ENCODE measurements at places on chromosomes 5 and 9.

DNA sequence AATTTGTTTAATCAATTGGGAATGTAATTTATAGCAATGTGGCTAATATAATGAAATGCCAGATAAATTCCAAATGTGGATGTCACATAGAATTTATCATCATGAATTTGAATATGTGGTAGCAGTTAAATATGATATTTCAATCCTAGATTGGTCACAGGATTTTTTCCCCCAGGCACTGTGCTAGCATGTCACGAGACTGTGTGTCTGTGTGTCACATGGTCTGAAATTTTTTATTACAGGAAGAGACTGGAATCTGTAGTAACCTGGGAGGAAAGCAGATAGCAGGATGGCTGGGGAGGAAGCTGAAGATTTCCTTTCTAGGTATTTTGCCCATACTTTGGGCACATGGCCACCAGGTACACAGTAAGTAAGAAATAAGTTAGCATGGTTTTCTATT, 35.4 kb upstream of the MSH3 start:
- DNase-seq = no peak

DNA sequence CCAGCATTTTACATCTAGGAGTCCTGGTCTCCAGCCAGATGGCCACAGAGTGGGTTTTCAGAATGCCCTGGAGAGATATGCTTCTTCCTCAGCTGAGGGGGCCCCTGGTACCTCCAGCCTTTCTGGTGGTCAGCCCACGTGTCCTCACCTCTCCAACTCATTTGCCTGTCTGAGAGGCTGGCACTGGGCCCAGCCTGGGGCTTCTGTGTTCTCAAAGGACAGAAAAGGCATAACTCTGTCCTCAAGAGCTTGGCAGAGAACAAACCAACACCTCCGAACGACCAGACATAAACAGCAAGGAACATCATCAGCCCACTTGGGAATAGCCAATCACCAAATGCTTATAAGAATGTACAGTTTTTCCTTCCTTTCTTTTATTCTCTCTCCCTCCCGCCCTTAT, 17.1 kb downstream of the ENG start:
- no peak for DNase-seq

DNA sequence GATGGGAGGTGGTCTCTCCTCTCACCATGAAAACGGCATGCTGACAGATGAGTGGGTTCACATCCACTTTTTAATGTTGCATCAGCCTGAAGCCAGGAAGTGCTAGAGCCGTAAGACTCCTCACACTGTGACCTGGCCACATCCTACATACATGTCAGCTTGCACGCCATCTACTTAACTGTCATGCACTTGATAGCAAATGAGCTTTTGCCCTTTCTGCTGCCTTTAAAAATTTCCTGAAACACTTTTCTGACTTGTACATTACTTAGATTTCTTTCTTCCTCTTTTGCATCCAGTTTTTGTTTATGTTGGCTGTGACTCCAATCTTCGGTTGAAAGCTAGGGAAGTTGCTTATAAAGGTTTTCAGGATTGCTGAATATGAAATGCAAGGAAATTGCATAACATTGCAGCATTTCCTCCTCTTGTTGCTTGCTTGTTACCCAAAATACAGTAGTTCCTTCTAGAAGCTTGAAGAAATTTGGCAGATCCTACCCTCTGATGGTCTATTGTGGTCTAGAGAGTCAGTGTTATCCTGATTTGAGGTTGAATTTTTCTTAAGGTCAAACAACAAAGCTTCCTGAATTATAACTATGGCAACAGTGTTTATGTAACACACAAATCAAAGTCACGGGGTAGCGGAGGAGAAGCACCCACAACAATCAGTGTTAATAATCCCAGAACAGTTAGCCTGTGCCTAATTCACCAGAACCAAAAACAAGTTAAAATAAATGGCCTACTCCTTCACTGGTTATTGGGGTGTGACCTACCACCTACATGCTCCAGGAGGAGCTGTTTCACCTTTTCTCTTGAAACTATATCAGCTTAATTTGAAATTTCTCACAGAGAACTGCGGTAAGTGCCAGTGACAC, 232.5 kb downstream of the ARHGAP26 start:
- peak; percentile 54 for DNase-seq

GRCh38 chr9:97376902-97377301, 35.0 kb upstream of the TDRD7 start:
- DNase-seq = no peak

- no peak for DNase-seq
Observed at GRCh38 chr9:93684806-93685543, 108.6 kb downstream of the PHF2 start.

- DNase-seq = no peak
Observed at GRCh38 chr5:137831526-137831925, 36.1 kb upstream of the MYOT start.

DNA sequence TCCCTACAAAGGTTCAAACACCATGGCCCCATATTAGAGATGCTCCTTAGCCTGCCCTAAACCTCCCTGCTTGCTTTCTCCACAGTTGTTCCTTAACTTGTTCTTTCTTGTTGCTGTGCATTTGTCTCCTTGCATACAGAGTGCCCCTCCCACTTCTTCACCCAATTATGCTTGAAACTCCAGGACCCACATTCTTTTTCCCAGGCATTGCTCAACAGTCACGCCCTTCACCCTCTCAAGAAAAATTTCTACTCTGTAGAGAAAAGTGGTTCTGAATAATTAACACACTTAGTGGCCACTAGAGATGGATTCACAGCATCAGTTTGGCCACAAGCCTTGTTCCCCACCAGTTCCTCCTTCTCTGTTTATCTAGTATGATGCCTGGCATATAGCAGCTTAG, 57.7 kb downstream of the NREP start:
- DNase-seq = no peak

- DNase-seq = no peak
Observed at GRCh38 chr9:3887221-3887653, 361.4 kb upstream of the RFX3 start.

- no peak for DNase-seq
Observed at GRCh38 chr9:32580631-32581300, 7.8 kb upstream of the NDUFB6 start.

GRCh38 chr9:36800455-36800854, 227.8 kb downstream of the MELK start:
- DNase-seq = no peak

- no peak for DNase-seq
Observed at GRCh38 chr5:146042628-146043279, 62.6 kb downstream of the PLAC8L1 start.

GRCh38 chr9:20582150-20582549, 40.1 kb downstream of the MLLT3 start:
- DNase-seq = no peak

DNA sequence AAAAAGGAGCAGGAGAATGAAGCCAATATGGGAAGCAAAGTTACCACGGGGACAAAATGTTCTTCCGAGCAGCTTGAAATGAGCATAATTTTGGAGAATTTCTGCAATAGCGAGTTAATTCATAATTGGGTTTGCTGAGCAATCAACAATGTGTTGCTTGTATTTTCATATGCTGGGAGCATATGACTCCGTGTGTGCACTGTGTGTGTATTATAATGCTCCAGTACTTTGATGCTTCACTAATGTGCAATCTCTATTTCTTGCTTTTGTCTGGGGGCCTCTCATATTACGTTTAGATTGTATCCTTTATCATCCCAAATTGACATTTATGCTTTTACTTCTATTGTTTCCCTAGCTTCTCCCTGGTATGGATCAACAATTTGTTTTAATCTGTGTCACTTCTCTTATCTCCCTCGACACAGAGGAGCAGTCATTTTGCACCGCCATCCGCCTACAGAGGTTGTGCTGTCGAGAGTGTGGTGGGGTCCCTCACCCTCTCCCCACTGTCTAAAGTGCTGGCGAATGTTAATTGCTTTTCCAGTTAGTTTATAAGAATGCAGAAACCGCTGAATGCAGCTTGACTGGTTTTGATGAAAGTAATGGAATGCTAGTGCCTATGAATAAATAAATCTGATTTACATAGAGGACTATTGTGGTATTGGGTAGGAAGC, 372.5 kb upstream of the WWC1 start:
- DNase-seq = no peak

- DNase-seq = no peak
Observed at GRCh38 chr5:91175708-91176107, 207.4 kb downstream of the ARRDC3 start.

DNA sequence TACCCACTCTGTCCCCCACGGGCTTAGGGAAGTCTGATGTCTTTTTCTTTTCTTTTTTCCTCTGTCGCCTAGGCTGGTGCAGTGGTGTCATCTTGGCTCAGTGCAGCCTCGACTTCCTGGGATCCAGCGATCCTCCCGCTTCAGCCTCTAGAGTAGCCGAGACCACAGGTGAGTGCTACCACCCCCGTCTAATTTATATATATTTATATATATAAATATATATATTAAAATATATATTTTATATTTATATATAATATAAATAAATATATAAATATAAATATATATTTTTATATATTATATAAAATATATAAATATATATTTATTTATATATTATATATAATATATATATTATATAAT, 3.3 kb upstream of the ANXA2R start:
- no peak for DNase-seq

DNA sequence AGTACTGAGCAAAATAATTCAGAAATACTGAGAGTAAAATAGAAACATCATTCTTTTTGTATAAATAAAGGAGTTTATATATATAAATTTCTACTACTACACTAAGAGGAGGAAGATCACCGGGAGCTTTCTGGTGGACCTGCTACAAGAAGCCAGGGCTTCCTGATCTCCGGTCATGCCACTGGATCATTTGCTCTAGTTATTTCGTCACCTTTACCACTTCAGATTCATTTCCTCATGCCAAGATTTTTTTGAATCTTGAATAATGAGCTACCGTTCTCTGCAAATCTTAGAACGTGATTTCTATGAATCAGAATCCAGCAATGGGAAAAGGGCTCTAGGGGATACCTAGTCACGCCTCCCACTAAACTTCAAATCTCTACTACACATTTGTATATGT, 51.9 kb upstream of the TBC1D9B start:
- no peak for DNase-seq

- no peak for DNase-seq
Observed at GRCh38 chr5:158814521-158814920, 285.2 kb downstream of the EBF1 start.

GRCh38 chr9:28264368-28264767, 691.1 kb upstream of the C9orf72 start:
- DNase-seq = no peak

DNA sequence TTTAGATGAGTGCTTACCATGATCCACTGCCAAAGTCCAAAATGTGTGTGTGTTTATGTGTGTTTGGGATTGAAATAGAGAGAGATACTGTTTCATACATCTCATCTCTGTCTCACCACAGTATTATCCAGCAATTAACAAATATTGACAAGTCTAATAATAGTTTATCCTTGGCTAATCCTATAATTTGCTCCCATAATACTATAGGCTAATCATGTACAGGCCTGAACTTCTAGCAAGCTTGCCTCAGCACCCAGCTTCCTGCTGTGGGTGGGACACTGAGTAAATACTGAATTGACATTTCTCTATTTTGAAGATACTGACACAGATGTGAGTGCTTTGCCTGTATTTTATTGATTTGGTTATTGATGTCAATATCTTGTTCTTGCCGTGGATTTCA, 35.3 kb upstream of the KCNV2 start:
- DNase-seq = no peak

DNA sequence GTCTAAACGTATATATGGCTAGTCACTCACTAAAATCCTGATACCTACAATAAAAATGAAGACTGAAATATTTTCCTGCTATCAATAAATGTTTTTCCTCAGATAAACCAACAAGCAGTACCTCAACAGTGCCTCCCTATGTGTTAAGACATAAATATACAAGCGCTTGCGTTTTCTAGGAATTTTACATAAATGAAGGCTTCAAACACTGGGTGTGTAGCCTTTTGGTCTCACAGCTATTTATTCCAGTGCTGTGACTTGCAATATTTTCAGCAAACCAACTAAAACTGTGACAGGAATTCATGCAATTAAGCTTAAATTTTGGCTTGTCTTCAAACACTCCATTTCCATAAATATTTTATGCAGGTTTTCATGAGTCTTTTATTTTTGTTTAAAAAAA, 437.0 kb downstream of the BNC2 start:
- DNase-seq = no peak

DNA sequence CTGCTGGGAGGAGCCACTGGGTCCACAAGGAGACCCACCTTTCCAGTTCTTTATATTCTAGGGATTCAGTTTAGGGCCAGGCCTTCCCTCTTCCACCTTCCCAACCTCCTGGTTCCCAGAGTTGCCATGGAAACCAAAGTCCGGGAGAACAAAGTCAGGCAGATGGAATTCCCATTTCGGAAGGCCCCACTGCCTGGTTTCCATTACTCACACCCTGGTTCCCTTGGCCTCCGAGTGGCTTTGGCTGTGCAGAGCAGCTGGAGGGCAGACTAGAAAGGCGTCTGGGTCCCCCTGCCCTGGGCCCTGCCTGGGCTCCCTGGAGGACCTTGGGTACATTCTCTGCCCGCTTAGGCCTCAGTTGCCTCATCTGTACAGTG, 136.1 kb downstream of the RGS3 start:
- no peak for DNase-seq

GRCh38 chr9:6367128-6367890, 39.1 kb downstream of the TPD52L3 start:
- DNase-seq = no peak

DNA sequence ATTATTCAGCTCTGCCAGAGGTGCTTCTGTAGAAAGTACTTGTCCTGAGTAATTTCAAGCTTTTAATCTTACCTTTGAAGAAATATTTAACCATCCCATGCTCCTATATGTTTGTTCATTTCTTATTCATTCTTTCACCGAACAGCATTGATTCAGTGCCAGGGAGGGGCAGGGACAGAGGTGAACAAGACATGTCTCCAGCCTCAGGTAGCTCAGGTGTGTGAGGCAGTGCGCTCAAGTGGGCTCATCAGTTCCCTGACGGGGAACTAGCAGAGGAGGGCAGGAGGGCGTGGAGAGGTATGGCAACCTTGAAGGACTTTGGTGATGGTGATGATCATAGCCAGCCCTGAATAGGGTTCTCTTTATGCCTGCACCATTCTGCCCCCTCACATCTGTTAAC, 25.9 kb downstream of the ERGIC1 start:
- no peak for DNase-seq

Measured in globus pallidus (tissue), 1 donor.